ENCODE measurements at places on chromosomes 13 and 19.
A peak's percentile ranks its signal among the peaks of the same experiment; 100 is the strongest.

DNA sequence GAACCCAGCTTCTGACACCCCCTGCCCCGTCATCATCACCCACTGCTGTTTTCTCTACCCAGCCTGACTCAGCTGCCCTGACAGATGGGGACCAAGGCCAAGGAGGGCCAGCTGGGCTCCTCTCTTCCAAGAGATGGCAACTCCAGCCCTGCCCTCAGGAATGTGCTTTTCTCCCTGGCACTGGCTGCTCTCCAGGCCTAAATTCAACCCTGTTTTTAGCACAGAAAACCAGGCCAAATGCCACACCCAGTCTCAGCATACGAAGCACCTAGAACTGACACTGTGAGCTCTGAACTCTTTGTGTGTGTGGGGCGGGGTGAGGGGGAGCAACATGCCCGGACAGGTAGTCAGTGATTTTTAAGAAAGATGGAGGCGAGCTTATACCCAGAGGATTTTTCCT, 23.4 kb upstream of the IGFL1 start:
- no peak for DNase-seq

- DNase-seq = no peak
Observed at GRCh38 chr19:35462476-35462953, 14.5 kb downstream of the FFAR2 start.

GRCh38 chr13:91133941-91134802, 213.3 kb upstream of the MIR17HG start:
- peak; percentile 72 for DNase-seq

- no peak for DNase-seq
Observed at GRCh38 chr19:18239303-18239702, 13.1 kb upstream of the PDE4C start.

- DNase-seq = peak; percentile 69
Observed at GRCh38 chr13:100235311-100235901, 146.5 kb downstream of the PCCA start.

- DNase-seq = no peak
Observed at GRCh38 chr19:10460714-10461046, 40.3 kb downstream of the PDE4A start.

DNA sequence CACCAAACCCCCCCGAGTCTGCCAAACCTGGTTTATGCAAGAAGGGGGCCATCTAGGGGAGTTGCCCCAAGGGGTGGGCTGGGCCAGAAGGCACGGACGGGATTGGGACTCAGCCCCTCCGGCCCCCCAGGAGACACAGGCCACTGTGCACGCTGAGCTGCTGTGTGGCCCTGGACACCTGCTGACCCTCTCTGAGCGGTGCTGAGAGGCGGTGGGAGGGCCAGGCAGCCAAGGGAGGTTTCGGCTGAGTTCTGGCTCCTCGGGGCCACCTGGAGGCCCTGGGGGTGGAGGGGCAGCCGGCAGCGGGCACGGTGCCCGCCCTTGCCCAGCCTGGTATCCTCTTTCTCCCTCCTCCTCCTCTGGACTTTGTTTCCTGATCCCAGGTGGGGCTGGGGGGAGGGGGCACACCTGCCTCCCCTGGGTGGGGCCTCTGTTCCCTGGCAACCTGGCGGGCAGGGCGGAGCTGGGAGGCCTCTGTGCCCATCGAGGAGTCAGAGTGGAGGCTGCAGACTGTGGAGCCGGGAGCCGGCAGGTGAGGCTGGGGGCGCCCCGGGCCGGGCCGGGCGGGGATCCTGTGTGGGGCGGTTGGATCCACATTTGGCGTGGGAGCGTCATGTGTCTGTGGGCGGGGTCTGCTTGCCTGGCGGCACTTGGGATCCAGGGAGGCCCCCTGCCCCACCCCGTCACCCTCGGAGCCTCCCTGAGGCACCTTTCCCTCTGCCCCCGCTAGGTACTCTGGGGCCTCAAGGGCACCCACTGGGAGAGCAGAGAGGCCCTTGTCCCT, at the start of gene MISP:
MISP (plus strand) TSS at position 473 of the 784 bp plus-strand sequence. CDS start 5,835 bp downstream, outside the sequence.
- DNase-seq = peak; percentile 93

- DNase-seq = no peak
Observed at GRCh38 chr13:95643936-95644598, 439 bp downstream of the DZIP1 start.

DNA sequence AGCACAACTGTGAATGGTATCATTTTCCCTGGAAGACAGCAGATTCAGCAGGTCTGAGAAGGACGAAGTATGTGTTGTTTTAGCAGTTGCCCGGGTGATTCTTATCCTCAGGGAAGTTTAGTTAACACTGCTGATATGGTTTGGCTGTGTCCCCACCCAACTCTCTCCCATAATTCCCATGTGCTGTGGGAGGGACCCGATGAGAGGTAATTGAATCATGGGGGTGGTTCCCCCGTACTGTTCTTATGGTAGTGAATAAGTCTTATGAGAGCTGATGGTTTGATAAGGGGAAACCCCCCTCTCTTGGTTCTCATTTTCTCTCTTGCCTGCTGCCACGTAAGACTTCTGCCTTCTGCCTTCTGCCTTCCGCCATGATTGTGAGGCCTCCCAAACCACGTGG, 81.0 kb upstream of the UBAC2 start:
- no peak for DNase-seq

- no peak for DNase-seq
Observed at GRCh38 chr13:70708775-70709174, 600.5 kb upstream of the KLHL1 start.

DNA sequence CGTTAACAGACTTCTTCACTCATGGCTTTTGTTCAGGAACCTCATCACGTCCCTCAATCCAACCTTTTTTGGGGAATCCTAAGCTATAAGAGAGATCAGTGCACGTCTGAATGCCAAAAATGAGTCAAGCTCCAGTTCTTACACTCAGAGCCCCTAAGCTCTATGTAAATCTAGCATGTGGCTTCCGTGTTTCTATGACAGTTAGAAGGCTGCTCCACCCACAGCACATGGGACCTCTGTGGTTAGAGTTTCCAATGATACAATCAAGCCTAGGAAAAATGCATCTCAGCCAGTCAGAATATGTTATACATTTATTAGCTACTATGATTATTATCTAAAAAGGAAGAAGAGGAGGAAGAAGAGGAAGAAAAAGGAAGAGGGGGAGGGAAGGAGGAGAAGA, 135.9 kb downstream of the ENOX1 start:
- DNase-seq = no peak

GRCh38 chr13:106462710-106463109, 72.8 kb downstream of the EFNB2 start:
- no peak for DNase-seq

DNA sequence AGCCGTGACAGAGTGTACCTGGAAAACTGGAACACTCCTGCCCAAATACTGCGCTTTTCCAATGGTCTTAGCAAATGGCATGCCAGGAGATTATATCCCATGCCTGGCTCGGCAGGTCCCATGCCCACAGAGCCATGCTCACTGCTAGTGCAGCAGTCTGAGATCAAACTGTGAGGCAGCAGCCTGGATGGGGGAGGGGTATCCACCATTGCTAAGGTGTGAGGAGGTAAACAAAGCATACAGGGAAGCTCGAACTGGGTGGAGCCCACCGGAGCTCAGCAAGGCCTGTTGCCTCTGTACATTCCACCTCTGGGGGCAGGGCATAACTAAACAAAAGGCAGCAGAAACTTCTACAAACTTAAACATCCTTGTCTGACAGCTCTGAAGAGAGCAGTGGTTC, 10.5 kb downstream of the CYP2A13 start:
- DNase-seq = no peak

DNA sequence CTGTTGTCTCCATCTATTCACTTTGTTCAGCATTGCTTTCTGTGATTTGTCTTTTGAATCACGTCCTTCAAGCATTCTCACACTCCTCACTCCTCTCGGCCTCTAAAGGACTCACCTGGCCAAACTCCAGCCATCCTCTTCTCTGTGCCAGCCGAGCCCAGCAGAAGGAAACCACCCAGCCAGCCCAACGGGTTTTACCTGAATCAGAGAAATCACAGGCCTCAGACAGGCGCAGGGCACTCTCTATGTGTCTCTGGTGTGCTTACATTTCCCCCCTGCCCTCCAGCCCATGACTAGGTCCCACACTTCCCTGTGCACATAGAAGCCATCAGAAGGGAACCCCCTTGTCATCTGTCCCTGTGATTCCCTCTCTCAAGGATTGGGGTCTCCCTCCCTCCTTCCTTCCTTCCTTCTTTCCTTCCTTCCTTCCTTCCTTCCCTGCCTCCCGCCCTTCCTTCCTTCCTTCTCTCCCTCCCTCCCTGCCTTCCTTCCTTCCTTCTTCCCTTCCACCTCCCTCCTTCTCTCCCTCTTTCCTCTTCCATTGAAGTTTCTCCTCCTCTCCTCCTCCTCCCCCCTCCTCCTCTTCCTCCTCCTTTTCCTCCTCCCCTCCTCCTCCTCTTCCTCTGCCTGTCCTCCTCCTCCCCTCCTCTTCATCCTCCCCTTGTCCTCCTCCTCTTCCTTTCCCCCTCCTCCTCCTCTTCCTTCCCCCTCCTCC, 8.8 kb upstream of the ZNF541 start:
- peak; percentile 24 for DNase-seq

DNA sequence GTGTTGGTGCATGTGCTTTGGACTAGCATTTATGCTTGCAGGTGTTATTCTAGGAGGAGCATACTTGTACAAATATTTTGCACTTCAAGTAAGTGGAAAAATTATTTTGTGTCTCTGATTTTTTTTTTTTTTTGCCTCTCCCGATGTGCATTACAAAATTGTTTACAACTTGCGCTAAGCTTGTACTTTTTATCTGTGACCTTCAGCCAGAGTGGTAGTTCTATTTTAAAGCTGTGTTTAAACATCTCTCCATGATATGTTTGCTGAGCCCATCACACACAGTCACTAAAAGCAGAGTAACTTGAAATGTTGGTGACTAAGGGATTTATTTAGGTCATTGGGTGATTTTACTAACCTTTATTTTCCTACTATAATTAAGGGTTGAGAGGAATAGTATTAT, 20.8 kb downstream of the ITM2B start:
- DNase-seq = no peak

- peak; percentile 13 for DNase-seq
Observed at GRCh38 chr13:25971459-25972145, 80.2 kb downstream of the SHISA2 start.

- DNase-seq = no peak
Observed at GRCh38 chr19:29793116-29793727, 18.6 kb upstream of the CCNE1 start.

DNA sequence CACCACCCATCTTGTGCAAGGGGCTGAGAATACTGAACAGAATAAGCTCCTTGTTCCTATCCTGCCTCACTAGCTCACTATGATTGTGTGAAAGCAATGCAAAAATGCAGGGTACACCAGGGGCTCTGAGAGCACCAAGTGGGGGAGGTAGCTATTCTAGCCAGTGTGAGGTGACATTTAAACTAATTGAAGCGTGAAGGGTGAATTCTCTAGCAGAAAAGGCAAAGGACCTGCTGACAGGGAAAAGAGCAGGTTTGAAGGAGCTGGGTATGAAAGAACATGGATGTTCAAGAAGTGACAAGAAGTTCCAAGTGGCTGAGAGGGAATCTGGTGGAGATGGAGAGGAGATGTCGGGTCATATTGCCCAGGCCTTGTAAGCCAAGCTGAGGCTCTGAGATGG, 64.2 kb downstream of the SIAH3 start:
- DNase-seq = no peak

DNA sequence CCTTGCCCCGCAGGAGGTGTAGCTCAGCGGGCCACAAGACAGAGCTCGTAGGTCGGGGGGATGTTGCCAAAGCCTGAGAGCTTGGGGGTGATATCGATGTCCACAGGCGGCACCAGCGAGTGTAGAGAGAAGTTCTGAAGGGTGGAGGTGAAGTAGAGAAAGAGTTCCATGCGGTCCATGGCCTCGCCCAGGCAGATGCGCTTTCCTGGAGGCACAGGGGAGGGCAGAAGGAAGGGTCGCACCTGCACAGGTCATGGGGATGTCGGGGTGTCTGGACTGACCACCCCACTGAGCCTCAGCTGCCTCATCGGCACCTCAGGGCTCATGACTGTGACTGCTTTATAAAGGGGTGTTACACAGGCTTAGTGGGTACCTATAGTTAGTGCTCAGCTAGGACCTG, 37.8 kb upstream of the CYP2A13 start:
- DNase-seq = no peak

- DNase-seq = no peak
Observed at GRCh38 chr13:24452044-24452443, 60.5 kb downstream of the PARP4 start.

- DNase-seq = no peak
Observed at GRCh38 chr19:47703301-47703700, 9.9 kb upstream of the EHD2 start.

DNA sequence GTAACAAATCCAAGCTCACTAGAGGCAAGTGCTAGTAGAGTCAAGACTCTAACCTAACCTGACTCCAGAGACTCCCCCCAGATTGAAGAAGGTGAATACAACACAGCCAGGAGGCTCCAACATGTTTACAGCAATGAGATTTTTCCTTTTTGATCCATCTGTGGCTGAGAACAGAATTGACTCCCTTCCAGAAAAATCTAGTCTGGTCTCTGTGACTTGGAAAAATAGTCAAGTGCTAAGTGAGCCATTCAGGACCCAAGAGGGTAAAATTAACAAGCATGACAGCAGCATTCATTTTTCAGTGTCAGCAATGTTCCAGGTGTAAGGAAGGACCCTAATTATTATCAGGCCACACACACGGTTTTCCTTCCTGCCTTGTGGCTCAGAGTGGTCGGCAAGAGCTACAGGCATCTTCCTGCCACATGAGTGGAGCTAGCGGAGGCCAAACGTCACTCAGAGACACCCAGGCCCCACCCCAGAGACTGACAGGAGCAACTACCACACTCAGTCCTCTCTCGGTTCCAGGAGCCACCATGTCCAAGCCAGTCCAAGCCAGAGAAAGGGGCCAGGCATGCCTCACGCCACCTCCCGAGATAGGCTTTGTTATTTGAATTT, 395.1 kb downstream of the FOXO1 start:
- no peak for DNase-seq

DNA sequence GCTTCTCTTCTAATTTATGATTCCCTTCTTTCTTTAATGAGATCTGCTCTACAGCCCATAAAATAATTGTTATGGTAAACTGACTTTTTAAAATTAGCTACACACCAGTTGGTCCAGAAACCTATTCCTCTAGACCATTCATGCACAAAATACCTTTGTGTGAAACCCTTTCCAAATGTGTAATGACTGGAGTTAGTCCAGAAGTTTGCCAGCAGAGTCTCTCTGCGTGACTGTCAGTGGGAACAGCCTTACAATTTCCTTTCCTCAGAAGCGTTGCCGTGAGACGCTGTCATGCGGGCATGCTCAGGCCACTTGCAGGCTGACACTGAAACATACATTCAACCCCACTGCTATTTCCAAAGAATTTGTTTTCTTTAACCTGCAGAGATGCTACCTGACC, 965.2 kb downstream of the PCDH9 start:
- DNase-seq = no peak

- no peak for DNase-seq
Observed at GRCh38 chr13:99422586-99423220, 78.6 kb upstream of the TM9SF2 start.
